T-helper 22 cell (primary cell): ENCODE measurements at places on chromosomes 5 and 9.
A peak's percentile ranks its signal among the peaks of the same experiment; 100 is the strongest.

DNA sequence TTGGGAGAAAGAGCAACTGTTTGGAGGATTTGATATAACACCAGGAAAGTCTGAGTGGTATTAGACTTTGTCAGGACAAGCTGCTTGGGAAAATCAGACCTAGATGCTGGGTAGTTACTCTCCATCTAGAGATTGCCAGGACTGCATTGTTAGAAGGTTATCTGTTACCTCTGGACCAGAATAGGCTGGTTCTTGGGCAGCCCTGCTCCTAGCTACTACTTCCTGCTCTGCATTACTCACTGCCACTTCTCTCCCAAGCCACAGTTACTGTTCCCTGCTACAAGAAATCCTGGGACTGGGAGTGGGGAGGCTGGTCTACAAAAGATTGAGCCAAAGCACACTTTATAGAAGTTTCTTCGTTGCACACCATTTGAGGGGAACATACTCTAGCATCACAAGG is 95.5 kb upstream of the KCNN2 start:
- DNase-seq = no peak

- DNase-seq = no peak
Measured at GRCh38 chr9:125329978-125330377, 68.4 kb downstream of the GAPVD1 start.

DNA sequence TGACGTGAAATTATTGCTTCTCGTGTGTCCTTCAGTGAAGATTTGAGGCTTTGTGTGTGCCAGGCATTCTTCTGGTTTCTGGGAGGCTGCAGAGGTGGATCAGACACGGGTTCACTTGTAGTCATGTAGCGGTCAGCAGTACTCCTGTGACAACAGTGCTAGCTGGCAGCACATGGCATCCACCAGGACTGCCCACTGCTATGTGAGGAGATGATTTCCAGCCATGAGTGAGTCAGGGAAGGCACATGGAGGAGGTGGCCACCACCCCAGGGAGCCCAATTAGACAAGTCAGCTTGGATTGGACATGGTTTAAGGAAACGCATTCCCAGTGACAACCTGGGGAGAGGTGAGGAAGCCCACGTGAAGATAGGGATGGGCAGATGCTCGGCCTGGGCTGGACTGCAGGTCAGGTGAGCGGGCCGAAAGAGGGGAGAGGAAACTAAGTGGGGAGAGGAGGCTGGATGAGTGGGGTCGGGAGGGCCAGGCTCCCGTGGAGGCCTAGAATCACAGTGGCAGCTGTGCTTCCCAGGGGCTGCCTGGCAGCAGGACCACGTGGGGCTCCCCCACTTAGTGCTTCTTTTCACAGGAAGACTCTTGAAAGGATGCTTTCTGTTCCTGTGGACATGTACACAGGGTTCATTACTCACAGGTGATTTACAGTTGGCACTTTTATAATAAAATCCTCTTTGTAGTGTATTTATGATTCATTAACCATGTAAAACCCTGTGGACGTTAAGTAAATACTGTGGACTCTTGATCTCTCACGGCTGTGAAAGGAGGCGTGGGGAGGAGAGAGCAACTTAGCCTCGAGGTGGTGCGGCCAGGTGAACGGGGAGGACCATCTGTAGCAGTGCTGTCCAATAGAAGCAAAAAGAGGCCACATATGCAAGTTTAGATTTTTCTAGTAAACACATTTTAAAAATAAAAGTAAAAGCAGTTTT is 80.0 kb upstream of the OTULINL start:
- DNase-seq = no peak

DNA sequence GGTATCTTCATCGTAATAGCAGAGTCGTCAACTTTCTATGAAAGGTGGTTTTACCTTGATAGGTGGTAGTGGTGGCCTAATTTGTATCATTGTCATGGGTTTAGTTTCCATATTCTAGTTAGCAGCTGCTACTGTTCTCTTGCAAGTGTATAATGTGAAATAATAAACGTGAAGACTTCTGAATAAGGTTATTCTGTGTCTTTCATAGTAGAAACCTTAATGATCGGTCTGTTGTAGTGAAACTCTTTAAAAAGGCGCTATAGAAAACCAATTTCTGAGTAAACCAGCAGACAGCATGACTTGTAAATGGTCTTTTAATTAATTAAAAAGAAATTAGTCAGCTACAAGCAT is 1.6 kb downstream of the SET start:
- DNase-seq = no peak

DNA sequence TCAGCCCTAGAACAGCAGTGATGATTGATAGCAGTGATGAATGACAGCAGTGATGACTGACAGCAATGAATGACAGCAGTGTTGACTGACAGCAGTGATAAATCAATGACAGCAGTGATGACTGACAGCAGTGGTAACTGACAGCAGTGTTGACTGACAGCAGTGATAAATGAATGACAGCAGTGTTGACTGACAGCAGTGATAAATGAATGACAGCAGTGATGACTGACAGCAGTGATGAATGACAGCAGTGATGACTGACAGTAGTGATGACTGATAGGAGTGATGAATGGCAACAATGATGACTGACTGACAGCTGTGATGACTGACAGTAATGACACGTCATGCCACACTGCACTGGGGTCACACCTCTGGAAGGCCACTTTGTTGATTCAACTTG is 106.8 kb downstream of the ENTREP1 start:
- DNase-seq = no peak

- DNase-seq = no peak
Measured at GRCh38 chr5:169805527-169805934, 168.5 kb downstream of the DOCK2 start.

GRCh38 chr9:111978616-111979015 is 82.0 kb downstream of the UGCG start:
- DNase-seq = no peak

DNA sequence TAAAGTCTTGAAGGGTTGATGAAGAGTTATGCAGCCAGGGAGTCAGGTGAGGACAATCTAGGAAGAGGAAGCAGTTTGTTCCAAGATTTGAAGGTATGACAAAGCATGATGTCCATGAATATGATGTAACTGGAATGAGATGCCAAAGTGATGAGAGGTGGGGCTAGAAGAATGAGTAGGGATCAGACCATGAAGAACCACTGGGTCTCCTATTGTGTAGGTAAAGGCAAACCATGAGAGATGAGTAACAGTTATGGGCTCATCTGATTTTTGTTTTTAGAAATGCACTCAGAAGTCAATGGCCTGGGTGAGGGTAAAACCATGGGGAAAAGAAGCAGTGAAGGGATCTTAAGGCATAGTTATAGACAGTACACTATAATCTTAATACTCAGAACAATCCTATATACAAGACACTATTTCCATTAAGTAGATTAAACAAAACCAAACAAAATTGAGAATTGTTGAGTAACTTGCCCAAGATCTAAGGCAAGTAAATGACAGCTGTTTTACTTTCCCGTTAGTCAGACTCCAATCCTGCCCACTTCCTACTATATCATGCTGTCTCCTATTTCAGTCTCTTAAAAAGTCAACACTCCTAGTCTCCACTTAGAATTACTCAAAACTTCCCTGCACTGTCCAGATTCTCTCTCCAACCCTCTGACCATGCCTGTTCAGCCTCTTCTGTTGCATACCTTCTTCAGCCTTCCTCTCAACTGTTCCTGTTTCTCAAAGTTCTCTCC is 393.8 kb upstream of the MEF2C start:
- no peak for DNase-seq

- DNase-seq = no peak
Measured at GRCh38 chr9:32735476-32735875, 47.9 kb upstream of the TMEM215 start.

- DNase-seq = peak; percentile 27
Measured at GRCh38 chr5:59099270-59099994, 516.6 kb downstream of the RAB3C start.

GRCh38 chr9:126219166-126219565 is 107.5 kb upstream of the MVB12B start:
- no peak for DNase-seq

GRCh38 chr5:173973616-173973969 is 15.4 kb upstream of the C5orf47 start:
- DNase-seq = no peak

- no peak for DNase-seq
Measured at GRCh38 chr9:113187929-113188595, 33.0 kb downstream of the FKBP15 start.

GRCh38 chr5:158848634-158849033 is 251.1 kb downstream of the EBF1 start:
- DNase-seq = no peak

DNA sequence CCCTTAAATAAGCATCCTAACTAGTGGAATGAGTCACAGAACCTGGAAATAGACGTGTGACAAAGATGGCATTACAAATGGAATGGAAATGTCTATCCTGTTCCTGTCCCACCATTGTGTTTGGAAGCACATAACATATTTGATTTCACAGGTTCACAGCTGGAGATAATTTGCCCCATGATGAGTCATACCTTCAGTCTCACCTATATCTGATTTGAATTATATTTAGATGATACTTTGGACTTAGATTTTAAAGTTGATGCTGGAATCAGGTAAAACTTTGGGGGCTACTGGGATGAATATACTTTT is 92.5 kb downstream of the CEMIP2 start:
- no peak for DNase-seq

GRCh38 chr5:40606077-40606765 is 73.5 kb upstream of the PTGER4 start:
- no peak for DNase-seq

DNA sequence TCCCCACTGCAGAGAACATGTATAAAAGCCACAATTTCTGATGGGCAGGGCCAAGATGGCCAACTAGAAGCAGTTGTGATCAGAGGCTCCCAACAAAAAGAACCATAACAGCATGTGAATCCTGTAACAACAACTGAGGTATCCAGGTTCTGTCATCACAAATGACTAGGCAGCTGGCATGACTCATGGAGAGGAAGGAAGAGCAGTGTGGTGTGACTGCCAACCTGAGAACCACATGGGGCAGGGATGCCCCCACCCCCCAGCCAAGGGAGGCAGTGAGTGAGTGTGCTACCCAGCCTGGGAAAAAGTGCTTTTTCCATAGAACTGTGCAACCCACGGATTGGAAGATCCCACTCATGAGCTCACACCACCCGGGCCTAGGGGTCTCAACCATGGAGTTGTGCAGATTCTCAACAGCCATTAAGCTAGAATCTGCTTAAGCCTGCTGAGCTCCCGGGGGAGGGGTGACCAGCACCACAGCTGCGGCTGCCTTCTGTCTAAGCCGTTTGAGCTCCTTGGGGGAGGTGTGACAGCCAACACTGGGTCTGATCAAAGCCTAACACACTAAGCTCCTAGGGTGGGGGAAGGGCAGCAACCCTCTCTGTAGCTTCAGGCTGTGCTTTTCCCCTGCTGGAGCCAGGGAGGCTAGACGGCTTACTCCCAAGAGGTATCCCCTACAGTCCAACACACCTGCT is 80.1 kb upstream of the DMAC1 start:
- no peak for DNase-seq

DNA sequence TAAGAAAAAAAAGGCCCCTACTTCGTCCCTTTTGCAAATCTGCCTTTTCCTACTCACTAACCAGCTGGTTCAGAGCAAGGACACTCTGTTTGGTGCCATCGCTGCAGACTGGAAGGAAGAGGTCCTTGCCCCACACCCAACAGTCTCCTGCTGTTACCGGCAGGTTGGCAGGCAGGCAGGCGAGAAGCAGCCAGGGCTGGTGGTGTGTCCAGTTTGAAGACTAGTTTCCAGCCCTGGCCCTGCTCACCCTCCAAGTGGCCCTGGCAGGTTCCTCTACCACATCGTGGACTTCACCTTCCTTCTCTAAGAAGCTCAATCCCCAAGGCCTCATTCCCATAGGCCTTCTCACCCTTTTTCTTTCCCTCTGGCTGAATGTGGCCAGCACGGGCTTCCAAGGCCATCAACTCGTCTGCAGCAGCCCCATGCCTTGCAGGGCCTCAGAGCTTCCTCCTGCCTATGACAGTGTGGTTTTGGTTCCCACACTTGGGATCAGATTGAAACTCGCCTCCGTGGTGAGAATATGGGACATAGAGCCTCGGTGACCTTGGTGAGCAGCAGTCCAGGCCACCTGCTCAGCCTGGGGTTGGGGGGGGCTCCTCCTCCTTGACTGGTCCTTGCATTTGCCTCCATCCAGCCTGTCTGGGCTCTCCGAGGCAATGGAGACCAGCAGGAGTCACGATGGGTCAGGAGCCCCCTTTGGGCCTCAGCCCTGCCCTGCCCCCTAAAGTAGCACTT is 22.9 kb downstream of the TGFBI start:
- no peak for DNase-seq

DNA sequence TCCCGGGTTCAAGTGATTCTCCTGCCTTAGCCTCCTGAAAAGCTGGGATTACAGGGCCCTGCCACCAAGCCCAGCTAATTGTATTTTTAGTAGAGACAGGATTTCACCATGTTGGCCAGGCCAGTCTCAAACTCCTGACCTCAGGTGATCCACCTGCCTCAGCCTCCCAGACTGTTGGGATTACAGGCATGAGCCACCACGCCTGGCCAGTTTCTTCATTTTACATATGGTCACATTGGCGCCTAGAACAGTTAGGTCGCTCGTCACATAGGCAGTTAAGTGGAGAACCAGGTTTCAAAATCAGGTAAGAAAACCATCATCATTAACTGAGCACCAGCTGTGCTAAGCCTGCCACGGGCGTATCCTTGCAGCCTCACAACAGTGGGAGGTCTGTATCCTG is 36.1 kb downstream of the OLFML2A start:
- DNase-seq = no peak

- no peak for DNase-seq
Measured at GRCh38 chr5:119527351-119527750, 75.1 kb downstream of the HSD17B4 start.

DNA sequence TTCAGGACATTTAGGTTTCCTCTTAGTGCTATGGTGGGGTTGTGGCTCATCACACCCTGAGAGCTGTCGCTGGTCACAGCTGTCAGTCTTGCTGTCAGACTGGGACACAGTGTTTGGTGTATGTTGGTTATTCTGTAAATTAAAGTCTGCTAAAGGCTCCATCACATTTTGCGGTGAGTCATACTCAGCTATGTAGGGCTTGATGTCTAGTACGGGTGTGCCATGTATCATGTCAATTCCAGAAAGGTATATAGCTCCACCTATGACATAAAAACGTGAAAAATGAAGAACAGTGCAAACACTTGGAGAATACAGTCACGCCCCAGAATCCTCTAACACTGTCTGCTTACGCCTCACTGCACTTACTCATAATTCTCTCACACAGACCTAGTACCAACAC is 11.9 kb downstream of the TRMO start:
- DNase-seq = no peak

- no peak for DNase-seq
Measured at GRCh38 chr9:29325894-29326293, 1752.6 kb upstream of the C9orf72 start.

- no peak for DNase-seq
Measured at GRCh38 chr5:81726297-81726696, 24.6 kb downstream of the SSBP2 start.

DNA sequence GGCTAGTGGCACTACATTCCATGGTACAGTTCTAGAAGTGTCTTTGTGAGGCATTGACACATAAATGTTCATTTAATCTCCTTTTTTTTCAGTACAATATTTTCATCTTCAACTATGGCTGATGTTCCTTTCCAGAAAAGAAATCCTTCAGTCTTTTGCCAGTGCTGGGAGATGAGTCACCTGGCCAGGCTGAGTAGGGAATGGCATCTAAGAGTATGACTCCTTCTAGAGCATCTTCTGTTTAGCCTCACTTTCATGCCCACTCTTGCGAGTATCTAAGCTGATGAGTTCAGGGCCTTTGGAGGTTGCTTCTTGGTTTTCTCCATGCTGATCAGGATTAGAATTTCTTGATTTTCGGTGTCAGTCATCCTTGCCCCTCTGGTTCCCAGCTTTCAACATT is 124.4 kb downstream of the SLC28A3 start:
- no peak for DNase-seq
